ENCODE measurements at places on chromosomes 13 and 19.

DNA sequence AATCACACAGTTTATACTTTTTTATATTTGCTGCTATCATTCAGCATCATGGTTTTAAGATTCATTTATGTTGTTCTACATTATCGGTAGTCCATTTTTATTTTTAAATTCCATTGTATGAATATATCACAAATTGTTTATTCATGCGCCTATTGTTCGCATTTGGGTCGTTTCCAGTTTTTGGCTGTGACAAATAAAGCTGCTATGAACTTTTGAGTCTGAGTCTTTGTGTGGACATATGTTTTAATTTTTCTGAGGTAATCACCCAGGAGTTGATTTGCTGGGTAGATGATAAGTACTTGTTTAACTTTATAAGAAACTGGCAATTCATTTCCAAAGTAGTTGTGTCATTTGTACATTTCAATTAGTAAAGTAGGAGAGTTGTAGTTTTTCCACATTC lies 74.2 kb upstream of the CSNK1A1L start:
- DNase-seq = peak; percentile 28

- DNase-seq = no peak
Measured at GRCh38 chr19:55389386-55390317, 3.9 kb downstream of the RPL28 start.

- DNase-seq = peak; percentile 2
Measured at GRCh38 chr13:89568276-89568675, 1779.2 kb upstream of the MIR17HG start.

GRCh38 chr13:32829676-32830335 lies 186.4 kb upstream of the KL start:
- DNase-seq = peak; percentile 24

GRCh38 chr19:49923055-49924003 lies 5.7 kb upstream of the ATF5 start:
- DNase-seq = no peak

GRCh38 chr19:3366753-3367627 lies 607 bp downstream of the NFIC start:
- peak; percentile 61 for DNase-seq

GRCh38 chr19:20269461-20269860 lies 102.4 kb downstream of the ZNF486 start:
- no peak for DNase-seq

GRCh38 chr19:17401628-17402027 lies 3.8 kb downstream of the BST2 start:
- DNase-seq = no peak

DNA sequence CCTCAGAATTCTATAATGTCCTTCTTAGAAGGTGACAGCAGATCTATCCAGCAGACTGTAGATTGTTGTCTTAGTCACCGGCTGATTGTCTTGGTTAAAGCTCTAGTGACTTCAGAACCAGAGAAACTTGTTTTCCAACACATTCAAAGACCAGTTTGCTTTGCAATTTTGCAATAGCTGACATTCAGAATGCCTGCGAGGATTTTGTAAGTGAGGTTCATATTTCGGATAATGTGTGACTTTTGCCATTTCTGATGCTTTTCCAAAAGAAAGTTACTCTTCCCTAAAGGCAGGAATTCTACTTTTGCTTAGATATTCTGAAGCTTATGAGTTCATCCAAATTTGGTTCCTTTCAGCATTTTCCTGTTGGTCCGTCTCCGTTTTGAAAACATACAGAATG lies 13.2 kb downstream of the SPINT2 start:
- no peak for DNase-seq

DNA sequence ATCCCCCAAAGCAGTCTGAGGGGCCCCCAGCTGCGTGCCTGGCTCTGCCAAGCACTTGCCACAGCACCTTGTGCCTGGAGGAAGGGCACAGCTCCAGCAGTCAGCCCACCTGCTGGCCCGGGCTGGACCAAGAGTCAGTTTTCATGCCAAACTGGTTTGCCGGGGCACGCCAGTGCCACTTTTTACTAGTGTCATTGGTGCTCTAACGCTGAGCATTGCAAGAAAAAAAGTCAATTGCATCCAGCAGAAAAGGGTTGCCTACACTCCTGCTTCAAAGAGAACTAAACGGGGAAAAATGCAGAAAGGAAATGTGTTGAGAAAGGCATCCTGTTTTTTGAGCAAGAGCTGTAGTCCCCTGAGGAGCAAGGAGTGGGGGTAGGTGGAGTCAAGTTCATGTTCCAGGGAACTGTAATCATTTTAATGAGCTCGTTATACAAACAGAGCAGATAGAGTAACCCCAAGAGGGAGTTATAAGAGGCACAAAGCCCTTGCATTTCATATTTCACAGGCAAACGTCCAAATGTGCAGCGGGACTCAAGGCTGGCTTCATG lies 68.4 kb downstream of the F2RL3 start:
- DNase-seq = no peak

DNA sequence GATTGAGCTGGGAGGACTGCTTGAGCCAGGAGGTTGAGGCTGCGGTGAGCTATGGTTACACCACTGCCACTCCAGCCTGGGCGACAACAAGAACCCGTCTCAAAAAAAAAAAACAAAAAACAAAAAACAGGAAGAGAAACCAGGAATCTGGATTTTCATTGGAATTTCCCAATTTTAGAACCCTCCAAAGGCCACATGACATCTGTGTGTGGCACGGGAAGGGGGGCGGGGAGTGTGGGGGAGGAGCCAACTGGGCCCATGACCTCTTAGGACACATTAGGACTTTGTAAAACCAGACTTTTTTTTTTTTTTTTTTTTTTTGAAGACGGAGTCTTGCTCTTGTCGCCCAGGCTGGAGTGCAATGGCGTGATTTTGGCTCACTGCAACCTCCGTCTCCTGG lies 21.2 kb upstream of the MYDGF start:
- DNase-seq = no peak

DNA sequence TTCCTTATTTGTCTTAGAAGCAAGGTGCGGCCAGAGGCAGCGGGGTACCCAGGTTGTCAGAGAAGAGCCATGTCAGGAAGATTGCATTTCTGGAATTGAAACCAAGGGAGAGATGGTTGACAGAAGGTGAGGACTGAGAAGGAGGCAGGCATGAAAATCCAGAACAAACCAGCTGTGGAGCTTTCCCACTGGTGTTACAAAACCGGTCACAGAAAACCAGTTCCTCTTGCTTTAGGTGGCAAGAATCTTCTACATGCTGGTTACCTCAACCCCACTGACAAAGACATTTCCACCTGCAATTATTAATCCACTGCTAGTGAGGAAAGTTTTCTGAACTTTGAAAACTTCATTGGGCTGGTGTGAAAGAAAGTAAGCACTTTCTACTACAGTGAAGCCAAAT lies 64.0 kb upstream of the MED4 start:
- DNase-seq = no peak

DNA sequence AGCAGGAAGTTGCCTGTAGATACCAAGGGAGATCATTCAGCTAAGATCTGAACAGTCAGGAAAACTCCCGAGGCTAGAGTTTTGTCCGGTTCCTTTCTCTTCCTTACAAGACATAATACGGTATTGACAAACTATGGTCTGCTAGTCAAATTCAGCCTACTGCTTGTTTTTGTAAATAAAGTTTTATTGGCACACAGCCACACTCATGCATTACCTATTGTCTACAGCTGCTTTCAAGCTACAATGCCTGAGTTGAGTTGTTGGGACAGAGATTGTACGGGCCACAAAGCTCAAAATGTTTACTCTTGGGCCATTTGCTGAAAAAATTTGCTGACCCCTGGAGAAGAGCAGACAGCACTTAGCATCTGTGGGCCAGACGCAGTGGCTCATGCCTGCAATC lies 2.5 kb downstream of the SLC1A6 start:
- DNase-seq = no peak

GRCh38 chr13:64817691-64818090 lies 2412.4 kb downstream of the PCDH9 start:
- DNase-seq = peak; percentile 39

- no peak for DNase-seq
Measured at GRCh38 chr19:18249834-18250233, 23.6 kb upstream of the PDE4C start.

DNA sequence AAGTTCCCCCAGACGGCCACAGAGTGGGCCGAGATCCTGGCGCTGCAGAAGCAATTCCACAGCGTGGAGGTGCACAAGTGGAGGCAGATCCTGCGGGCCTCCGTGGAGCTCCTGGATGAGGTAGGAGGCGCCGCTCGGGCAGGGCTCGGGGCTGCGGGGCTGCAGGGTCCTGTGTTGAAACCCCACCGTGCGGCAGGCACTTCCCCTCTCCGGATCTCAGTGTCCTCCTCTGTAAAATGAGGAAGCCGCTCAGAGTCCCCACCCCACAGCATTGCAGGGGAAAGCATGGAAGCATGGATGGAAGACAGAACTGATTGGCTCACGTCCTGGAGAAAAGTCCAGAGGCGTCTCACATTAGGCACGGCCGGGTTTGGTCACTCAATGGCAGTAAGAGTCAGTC lies 6.8 kb upstream of the SCN1B start:
- no peak for DNase-seq

GRCh38 chr19:2591537-2592291 lies 110.8 kb downstream of the GNG7 start:
- no peak for DNase-seq

DNA sequence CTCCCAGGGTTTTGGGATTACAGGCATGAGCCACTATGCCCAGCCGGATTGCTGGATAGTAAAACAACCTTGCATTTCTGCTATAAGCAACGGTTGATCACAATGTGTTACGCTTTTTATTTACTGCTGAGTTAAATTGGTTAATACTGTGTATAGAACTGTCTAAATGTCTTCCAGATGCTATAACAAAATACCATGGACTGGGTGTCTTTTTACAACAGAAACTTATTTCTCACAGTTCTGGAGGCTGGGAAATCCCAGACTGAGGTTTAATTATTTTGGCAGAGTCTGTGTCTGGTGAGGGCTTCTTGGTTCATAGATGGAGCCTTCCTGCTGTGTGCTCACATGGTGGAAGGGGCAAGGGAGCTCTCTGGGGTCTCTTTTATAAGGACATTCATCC lies 65.5 kb downstream of the ING1 start:
- DNase-seq = no peak

GRCh38 chr13:102846261-102847015 lies 606 bp downstream of the ERCC5 start:
- peak; percentile 25 for DNase-seq

DNA sequence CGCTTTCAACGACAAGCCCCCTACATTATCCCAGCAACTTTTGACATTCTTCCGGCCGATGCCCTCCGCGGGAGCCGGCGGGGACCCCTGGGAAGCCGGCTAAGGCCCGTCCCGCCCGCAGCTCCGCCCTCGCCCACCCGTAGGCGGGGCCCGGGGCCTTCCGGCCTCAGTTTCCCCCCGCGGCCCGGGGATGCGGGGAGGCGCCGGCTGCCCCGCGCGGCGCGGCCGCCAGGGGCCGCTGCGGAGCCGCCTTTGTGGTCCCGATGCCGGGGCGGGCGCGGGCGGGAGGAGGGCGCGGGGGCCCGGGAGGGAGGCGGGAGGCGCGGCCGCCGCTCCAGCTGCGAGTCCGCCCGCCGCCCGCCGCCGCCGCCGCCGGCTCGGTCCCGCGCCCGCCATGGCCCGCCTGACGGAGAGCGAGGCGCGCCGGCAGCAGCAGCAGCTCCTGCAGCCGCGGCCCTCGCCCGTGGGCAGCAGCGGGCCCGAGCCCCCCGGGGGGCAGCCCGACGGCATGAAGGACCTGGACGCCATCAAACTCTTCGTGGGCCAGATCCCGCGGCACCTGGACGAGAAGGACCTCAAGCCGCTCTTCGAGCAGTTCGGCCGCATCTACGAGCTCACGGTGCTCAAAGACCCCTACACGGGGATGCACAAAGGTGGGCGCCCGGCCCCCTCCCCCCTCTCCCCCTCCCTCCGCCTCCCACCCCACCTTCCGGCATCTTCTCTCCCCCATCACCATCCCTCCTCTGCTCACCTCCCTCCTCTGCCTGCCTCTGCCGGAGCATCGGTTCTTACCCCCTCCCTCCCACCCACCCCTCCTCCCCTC lies at the start of gene CELF5:
CELF5 (plus strand) TSS at position 316 of the 823 bp plus-strand sequence; CDS start at position 395, 79 bp downstream.
- DNase-seq = peak; percentile 23

GRCh38 chr13:45728759-45729158 lies 26.6 kb downstream of the CBY2 start:
- no peak for DNase-seq

DNA sequence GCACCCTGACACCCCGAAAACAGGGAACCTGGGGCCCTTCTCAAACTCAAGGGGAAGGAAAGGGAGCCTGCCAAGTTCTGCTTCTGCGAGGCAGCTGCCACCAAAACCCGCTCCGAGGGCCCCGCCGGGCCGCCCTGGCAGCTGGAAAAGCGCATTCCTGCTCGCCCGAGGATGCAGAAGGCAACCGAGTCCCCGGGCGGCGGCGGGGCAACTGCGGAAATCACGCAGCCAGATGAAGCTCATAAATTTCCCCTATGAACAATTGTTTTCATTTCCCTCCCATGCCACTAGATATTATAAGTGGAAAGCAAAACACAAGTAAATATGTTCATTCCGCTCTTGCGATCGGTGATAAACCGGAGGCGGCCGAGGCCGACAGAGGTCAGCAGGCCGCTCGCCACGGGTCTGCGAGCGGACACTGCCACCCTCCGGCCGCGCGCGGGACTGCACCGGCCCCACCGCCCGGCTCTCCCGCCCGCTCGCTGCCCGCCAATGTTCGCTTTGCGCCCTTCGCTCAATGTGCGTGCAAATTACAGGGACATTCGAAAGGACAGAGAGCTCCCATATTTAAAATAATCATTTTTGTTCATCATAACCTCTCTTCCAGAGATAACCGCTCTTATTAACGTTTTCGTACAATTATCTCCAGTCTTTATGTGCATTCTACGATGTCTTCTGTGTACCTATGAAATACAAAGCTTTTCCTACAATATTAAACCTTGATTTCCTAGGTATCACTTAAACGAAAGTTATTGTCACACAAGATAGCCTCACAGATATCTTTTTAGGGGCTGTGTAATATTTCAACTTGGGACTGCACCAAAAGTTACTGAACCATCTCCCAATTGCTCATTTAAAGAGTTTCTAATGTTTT lies 120.8 kb upstream of the ZNF507 start:
- DNase-seq = peak; percentile 19

- DNase-seq = no peak
Measured at GRCh38 chr13:51478418-51479198, 25.8 kb upstream of the INTS6 start.

DNA sequence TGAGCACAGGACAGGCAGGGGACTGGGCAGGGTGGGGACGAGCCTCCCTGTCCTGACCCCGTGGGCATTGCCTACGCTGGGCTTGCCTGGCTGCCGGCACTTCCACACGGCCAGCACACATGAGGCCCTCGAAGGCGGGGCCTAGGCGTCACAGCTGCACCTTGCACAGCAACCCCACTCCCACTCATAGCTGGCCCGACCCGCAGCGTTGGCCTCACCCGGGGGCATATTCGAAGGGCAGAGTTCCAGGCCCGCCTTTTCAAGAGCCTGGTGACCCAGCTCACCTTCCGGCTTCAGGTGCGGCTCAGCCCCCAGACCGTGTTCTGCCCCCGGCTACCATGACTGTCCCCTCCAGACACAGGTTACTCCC lies 16.9 kb upstream of the PROZ start:
- DNase-seq = no peak
